ENCODE measurements at places on chromosomes 1 and 21.

GRCh38 chr1:23263380-23263887, 46.1 kb upstream of the HTR1D start:
- DNase-seq = no peak

DNA sequence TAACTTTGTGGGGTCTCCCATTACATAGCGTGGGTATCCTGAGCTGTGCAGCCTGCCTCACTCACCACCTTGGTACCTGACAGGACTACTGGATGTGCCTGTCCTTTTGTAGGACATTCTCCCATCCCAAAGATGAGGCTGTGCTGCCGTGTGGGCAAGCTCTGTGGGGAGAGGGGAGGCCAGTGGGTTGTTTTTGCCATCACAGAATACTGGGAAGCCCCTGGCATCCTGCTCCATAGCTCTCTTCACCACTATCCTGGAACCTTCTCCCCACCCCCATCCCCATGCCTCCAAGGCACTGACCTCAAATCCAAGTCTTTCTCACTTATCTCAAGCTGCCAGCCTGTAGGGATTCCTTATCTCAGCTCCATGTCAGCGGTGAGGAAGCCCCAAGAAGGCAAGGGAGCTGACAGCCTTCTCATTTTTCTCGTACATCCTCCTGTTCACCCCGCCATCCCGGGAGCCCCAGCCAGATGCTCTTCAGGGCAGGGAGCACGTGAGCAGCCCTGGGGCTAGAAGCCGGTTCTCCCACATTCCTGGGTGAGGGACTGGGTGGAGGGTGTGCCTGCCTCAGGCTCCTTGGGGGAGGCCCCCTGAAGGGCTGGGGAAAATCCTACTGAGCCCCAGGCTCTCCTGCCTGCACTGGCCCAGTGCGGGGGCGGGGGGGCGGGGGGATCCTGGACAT, 2.4 kb upstream of the ELF3 start:
- no peak for DNase-seq

DNA sequence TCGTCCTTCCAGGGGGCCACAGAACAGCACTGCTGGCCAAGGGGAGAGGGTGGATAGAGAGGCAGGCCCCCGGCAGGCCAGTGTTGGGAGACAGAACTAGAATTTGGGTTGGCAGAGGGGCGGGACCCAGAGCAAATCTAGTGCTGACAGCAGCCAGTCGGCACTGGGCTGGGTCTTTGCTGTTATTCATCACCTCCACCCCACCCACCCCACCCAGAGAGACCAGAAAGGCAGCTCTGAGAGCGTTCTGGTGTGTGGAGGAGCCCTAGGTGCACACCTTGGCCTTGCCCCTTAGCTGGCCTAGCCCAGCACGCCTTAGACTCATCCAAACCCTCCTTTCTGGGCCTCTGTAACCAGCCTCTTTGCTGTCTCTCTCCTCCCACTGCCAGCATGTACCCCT, 6.4 kb upstream of the PKP1 start:
- DNase-seq = no peak

DNA sequence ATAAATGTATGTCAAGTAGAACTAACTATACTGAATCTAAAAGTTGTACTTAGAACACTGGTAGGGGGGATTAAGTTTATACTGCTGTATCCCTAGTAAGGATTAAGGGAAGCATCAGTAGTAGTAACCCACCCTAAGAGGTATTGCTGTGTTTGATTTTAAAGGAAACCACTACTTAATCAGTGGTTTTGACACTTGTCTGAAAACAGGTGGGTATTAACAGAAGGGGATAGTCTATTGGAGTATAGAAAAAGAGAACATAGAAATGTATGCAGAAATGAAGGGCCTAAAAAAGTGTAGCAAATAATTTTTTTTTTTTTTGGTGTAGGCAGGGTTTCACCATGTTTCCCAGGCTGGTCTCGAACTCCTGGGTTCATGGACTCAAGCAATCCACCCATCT, 2.2 kb downstream of the MIGA1 start:
- DNase-seq = no peak

DNA sequence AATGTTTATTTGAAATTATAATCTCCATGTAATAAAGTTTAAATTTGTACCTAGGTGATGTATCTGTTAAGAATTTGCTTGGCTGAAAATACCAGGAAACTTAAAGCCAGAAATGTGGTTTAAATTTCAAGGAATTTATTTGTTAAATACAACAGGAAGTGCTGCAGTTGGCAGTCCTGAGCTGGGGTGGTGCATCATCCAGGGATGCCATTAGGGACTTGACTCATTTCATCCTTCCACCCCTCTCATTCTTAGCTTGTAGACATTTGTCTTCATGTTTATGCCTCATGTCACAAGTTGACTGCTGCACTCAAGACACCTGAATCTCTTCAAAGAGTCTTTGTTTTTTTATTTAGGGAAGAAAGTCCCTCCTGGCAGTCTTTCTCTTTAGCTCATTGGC, 175.9 kb downstream of the LHX8 start:
- no peak for DNase-seq

- no peak for DNase-seq
These were observed 134.2 kb downstream of the EDEM3 start for GRCh38 chr1:184620469-184620868.

DNA sequence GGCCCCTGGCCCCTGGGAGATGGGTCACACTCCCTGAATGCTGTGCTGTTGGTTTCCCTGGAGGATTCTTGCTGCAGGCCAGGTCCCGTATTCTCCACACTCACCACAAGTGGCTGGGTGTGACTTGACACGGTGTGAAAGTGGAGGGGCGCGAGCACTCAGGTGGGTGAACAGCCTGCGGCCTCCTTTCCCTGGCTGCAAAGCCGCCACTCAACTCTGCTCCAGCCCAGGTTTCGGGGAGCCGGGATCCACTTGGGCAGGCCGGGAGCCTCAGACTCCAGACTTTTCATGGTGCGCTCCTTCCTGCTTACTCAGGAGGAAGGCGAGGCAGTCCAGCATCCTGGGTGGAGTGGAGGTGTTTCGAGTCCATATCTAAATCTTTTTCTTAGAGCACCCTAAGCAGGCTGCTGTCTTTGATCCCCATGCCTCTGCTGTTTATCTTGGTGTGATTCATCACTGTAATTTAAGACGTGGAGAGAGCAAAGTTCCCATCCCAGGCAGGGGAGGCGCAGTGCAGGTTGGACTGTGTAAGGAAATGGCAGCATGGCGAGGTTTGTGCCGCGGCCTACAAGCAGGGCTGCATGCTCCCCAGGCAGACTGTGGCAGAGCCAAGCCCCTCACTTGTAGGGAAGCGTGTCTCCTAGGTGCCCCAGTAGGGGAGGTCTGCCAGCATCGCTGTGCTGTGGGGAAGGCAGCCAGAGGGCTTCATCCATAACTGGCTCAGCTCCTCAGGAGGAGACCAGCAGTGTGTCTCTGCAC, 29.6 kb downstream of the VANGL1 start:
- DNase-seq = no peak
